ENCODE measurements at places on chromosomes 1 and 21. TPM values are rescaled to one million over a fixed set of nuclear protein-coding genes. Genes with fewer than 3 reads are reported as not detected.

The CR1L gene
- total RNA-seq, result 1.4 TPM

The LYPD8 gene
- total RNA-seq, result not detected

The ERRFI1 gene
- total RNA-seq, result 2.3 TPM

The CD5L gene
- total RNA-seq, result not detected

The NCF2 gene
- total RNA-seq, result 9.1 TPM

The SDCCAG8 gene
- 30.1 TPM for total RNA-seq

The CA14 gene
- not detected for total RNA-seq

The ILDR2 gene
- total RNA-seq, result 10.2 TPM

The TBX19 gene
- total RNA-seq, result 2.9 TPM

- DNase-seq, result no peak
Observed at GRCh38 chr1:39082811-39083576, 56.8 kb downstream of the NDUFS5 start.

DNA sequence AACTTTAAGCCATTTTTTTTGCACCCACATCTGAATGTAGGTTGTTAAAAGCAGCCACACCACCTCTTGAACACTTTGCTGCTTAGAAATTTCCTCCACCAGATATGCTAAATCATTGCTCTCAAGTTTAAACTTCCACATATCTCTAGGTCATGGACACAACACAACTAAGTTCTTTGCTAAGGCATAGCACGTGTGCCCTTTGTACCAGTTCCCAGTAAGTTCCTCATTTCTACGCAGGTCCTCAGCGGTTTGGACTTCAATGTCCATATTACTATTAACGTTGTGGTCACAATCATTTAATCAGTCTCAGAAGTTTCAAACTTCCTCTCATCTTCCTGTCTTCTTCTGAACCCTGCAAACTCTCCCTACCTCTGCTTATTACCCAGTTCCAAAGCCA lies 661.6 kb upstream of the PKN2 start:
- no peak for DNase-seq

DNA sequence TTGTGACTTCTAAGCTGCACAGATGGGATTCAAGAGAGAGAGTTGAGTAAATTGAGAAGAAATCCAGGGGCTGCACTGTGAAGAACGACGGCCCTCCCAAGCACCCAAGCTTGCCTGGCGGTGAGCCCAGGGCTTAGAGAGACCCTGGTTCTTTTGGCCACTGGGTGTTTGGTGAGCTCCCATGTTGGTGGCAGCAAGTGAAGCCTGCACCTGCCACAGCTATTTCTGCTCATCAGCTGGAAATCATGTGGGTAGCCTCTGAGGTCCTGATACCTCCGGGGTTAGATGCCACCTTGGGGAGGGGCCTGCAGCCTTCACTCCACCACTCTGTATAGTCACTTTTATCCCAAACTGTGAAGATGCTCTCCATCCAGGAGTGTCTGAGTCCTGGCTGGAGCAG lies 6.2 kb upstream of the BTG2 start:
- no peak for DNase-seq

- no peak for DNase-seq
Observed at GRCh38 chr1:18945401-18945849, 11.1 kb downstream of the IFFO2 start.

DNA sequence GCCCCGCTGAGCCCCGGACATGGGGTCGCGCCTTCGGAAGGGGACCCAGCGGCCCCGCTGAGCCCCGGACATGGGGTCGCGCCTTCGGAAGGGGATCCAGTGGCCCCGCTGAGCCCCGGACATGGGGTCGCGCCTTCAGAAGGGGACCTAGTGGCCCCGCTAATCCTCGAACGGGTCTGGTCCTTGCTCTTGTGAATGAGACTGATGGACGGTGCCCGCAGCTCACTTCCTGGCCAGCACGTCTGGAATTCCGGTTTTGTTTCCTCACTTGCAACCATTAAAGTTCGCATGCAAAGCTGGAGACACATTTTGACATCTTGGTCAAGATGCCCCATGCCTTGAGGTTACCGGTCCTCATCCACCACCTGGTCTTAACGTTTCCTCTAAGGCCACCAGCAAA lies 5.6 kb downstream of the WRAP73 start:
- DNase-seq, result no peak

DNA sequence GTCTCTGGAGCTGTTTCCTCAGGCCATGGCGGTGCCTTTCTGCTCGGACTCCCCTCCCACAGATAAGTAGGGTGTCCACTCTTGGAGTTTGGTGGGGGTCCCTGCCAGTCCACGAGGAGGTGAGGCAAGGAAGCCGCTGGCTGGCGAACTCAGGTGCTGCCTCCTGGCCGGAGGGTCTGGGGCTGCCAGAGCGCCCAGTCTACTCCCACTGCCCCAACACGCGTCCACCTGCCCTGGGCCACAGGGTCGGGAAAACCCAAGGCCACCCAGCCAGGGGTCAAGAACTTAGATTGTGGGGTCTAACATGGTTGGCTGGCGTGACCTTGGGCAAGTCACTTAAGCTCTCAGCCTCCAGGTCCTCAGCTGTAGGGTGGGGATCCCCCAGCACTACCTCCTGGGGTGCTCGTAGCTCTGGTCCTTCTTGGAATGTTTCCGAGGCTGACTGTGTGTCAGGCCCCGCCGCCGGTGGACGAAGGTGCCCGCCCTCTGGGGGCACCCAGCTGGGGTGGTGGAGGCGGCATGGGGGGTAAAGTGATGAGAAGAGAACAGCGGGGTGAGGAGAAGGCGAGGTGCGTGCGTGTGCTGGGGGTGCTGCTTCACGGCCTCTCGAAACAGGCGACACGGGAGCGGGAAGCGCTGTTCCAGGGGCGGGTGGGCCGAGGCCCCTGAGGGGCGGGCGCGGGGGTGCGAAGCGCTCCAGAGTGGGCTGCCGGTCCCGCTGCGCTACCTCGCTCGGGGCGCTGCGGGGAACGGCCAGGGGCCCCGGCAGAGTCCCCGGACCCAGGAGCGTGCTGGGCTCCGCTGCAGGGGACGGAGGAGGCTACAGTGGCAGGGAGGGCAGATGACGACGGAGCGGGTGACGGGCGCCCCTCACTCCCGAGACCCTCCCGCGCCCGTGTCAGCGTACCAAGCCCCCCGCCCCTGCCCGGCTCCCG lies 1.2 kb downstream of the SH2D5 start:
- DNase-seq, result no peak

DNA sequence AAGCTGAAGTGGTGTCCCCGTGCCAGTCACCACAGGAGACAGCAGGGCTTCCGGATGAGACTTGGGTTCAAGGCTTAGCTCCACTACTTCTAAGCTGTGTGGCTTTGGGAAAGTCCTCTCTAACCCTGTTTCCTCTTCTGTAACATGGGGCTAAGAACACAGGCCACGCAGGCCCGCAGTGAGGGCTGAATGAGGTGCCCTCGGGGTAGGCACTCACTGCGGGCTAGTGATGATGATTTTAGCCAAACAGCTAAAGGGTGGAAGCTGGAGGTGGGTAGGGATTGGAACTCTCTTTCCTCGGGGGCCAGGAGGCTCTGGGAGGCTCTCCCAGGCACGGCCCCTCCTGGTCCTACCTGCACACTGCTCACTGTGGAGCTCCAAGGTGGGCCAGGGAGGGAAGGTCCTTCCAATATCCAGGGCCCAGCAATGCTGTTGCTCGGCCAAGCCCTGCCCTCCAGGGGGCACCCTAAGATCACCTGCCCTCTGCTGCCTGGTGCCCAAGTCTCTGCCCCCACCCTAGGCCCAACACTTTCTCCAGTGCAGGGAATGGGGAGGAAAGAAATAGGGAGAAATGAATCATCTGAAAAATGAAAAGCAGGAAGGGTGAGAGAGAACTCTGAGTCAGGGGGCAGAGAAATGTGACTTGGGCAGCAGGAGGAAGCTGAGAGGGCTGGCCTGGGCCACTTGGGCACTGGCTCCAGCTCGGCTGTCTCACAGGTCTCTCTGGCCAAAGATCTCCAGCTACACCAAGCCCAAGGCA lies 19.2 kb upstream of the EVA1B start:
- peak; percentile 64 for DNase-seq

DNA sequence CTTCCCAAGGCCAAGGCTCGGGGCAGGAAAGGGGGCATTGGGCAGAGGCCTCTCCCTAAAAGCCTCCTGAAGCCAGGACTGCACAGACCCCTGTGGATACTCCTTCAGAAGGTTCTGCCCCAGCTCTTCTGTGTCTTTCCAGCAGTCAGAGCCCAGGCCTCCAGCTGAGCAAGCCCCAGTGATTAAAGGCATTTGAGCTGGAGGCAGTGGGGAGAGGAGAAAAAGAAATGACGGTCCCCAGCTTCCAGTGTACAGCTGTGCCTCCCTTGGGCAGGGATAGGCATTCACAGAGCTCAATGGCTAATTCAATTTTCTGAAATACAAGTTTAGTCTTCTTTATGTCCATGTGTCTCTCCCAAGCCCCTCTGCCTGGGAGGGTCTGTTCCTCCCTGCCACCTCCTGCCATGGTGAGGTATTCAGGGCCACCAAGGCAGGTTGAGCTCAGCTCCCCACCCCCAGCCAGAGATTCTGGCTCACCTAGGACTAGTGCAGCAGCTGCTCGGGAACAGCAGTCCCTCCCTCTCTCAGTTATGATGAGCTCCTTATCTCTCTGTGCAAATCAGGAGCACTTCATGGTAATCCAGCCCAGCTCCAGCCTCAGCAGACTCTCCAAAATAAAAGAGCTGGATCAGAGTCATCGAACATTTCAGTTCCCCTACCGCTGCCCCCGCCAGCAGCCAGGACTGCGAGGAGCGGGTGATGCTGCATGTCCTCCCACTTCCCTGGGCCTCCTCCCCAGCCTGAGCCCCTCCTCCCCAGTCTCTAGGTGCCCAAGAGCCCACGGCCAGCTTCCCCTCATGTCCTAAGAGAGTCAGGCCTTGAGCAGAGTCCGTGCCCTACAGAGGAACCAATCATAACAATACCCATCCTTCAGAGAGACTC lies 208.4 kb upstream of the ZC3H12A start:
- no peak for DNase-seq

GRCh38 chr21:16285605-16286126 lies 555.9 kb downstream of the USP25 start:
- no peak for DNase-seq

GRCh38 chr1:230120289-230120920 lies 53.4 kb downstream of the GALNT2 start:
- no peak for DNase-seq

DNA sequence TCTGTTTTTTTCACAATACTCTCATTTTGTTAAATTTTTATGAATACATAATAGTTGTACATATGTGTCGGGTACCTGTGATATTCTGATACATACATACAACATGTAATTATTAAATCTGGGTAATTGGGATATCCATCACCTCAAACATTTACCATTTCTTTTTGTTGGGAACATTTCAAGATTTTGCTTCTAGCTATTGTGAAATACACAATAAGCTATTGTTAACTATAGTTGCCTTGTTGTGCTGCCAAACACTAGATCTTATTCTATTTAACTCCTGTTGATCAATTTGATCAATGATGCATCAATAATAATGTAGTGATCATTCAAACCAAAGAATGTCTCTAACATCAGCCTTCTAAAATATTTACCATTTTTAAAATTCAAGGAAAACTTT lies 234.6 kb upstream of the NR5A2 start:
- no peak for DNase-seq

GRCh38 chr21:32322676-32323075 lies 24.0 kb downstream of the MRAP start:
- DNase-seq, result peak; percentile 38

GRCh38 chr1:12690156-12690555 lies 25.8 kb upstream of the AADACL3 start:
- DNase-seq, result no peak

- no peak for DNase-seq
Observed at GRCh38 chr1:93446837-93447451, 974 bp upstream of the FNBP1L start.

DNA sequence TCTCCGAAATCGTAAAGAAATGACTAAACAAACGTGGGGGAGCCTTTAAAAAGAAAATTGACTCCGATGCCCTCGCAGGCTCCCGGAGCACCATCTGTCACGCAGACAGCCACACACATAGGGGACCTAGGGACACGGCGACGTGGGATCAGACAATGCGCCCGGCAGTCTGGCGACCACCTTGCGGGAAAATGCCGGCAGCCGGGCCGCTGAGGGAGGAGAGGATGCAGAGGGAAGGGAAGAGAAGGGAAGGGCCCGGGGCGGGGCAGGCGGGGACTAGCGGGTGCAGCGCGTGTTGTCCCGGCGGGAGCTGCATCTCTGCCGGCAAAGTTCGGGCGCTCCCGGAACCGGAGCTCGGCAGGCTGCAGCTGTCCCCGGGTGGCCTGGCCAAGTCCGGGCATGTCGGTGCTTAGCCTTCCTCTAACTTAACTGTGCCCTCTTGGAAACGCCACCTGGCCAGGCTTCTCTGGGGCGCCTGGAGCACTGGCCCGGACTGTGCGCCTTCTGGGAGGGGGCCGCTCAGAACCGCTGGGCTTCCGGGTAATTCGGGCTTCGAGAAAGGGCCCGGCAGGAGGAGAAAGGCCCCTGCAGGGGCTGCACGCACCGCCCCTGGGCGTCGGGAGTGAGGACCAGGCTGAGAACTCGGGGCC lies 1.8 kb downstream of the NHLH2 start:
- no peak for DNase-seq

DNA sequence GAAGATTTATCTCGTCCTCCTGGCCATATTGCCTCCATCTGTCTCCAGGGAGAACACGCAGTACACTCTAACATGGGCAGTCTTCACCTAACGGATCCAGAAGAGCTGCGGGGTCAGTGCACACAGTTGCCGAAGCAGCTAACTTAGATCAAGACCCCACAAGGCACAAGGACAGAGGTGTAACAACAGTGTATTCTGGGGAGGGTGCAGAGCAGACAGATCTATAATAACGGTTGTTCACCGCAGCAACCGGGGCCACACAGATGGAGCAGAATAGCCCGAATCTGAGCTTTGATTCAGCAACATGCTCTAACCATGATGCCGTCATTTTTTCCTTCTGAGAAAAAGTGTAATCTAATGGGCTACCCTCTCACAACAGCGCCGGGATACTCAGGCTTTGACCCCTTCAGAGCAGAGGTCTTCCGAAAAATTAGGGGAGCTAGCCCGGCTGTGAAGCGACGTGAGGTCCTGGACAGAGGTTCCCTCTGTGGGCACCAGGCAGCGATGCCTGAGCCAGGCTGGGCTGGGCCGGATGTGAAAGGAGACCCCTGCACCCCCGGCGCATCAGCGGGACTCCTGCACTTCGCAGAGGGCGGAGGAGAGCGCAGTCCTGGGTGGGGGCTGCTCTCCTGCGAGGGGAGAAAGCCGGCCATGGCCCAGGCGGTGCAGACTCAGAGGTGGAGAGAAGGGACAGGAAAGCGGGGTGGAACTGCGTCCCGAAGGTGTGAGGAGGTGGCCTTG lies 57.5 kb downstream of the BCL9 start:
- DNase-seq, result peak; percentile 68

- no peak for DNase-seq
Observed at GRCh38 chr1:150061632-150062101, 5.9 kb upstream of the VPS45 start.
